ENCODE measurements at places on chromosomes 3 and 15. TPM values are rescaled to one million over a fixed set of nuclear protein-coding genes. Genes with fewer than 3 reads are reported as not detected.

LIPC gene
- not detected for total RNA-seq

CYP8B1 gene
- not detected for total RNA-seq

GPR149 gene
- total RNA-seq: not detected

EXD1 gene
- not detected for total RNA-seq

LMCD1 gene
- 302 TPM for total RNA-seq

IQCB1 gene
- total RNA-seq: 23.0 TPM

TRIM42 gene
- total RNA-seq: not detected

C3orf20 gene
- not detected for total RNA-seq

TERB2 gene
- not detected for total RNA-seq

IMPG2 gene
- total RNA-seq: 0.38 TPM

KLHL25 gene
- total RNA-seq: 11.7 TPM

CHDH gene
- 0.66 TPM for total RNA-seq

HTR3E gene
- not detected for total RNA-seq

C3orf18 gene
- total RNA-seq: 9.2 TPM

CAV3 gene
- not detected for total RNA-seq

GOLGA8J gene
- total RNA-seq: 3.8 TPM

NME9 gene
- not detected for total RNA-seq

SELENOT gene
- total RNA-seq: 75.1 TPM

IL12A gene
- not detected for total RNA-seq

SLMAP gene
- total RNA-seq: 65.2 TPM

HIGD2B gene
- not detected for total RNA-seq

TTLL13 gene
- not detected for total RNA-seq

ETV5 gene
- total RNA-seq: 9.7 TPM

MUC13 gene
- not detected for total RNA-seq

A4GNT gene
- not detected for total RNA-seq

NR1D2 gene
- 28.2 TPM for total RNA-seq

MCF2L2 gene
- total RNA-seq: 0.66 TPM

ARHGEF26 gene
- 18.5 TPM for total RNA-seq

BTLA gene
- 1.5 TPM for total RNA-seq

Measured in subcutaneous adipose tissue (tissue), 4 donors.